ENCODE measurements at places on chromosomes 6 and 20.

DNA sequence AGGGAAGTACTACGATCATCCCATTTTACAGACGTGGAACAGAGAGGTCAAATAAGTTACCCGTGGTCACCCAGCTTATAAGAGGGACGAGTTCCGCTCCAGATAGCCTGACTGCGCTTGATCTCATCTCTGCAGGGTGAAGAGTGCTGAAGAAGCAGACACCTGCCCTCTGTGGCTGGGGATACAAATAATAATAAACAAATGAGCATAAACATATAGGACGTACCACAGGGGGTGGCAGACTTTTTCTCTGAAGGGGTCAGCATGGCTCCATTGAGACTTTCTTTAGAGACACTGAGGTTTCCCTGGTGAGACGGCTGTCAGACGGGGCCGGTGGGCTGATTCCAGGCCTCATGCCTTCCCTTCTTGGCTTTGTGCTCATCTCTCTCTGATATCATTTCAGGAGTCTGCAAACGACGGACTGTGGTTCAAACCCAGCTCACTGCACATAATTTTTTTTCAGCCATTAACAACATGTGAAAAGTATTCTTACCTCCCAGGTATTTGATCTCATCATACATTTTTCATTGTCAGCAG lies 47.1 kb downstream of the IRF4 start:
- DNase-seq = no peak

DNA sequence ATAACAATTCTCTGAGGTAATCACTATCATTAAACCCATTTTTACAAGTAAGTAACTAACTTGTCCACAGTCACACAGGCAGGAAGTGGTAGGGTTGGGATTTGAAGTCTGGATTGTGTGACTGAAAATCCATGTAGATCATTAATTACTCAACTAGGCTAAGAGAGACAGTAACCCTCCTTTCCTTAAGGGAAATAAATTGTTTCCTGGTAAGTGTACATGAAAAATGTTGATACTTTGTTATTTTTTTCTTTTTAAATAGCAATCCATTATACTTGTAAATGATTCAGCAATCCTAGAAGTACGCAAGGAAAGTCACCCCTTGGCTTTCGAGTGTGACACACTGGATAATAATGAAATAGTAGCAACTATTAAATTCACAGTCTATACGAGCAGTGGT lies 11.6 kb downstream of the SPACA1 start:
- DNase-seq = peak; percentile 9

- DNase-seq = no peak
These were observed 65.2 kb upstream of the PIM1 start for GRCh38 chr6:37104824-37105147.

DNA sequence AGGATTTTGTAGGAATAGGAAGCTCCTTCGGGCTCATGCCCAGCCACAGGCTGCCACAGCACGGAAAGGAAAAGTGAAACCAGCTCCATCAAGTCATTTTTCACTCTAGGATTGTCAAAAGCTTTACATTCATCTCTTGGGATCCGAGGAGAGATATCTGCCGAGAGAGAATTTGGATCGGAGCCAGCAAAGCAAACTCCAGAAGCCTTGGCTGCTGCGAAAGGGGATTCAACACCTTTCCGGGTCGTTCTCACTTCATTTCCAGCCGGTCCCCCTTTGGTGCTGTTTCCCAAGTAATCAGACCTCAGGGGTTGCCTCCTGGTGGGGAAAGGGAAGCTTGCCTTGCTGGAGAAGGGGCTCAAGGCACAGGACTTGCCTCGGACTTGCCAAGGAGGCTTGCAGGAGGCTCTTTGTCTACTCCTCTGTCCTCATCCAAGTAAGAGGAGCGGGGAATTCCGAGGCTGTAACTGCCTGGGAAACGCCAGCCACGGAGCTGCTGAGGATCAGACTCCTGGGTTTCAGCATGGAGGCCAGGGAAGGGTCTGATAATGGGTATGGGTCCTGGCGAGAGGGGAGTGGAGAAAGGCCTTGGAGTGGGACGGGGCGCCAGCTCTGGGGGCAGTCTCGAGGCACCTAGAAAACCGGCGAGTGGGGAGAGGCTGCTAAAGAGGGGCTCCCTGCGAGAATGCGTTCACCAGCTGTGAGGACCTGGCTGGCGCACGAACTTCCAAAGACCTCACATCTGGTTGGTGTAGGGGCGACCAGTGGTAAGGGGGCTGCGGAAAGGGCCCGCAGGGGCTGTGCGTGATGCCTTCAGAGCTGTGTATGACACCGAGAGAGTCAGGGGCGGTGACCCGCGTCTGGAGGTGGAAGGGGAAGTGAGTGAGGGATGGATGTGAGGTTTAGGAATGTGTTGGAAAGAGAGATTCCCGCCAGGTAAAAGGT lies 702 bp downstream of the ETV7 start:
- DNase-seq = peak; percentile 68

DNA sequence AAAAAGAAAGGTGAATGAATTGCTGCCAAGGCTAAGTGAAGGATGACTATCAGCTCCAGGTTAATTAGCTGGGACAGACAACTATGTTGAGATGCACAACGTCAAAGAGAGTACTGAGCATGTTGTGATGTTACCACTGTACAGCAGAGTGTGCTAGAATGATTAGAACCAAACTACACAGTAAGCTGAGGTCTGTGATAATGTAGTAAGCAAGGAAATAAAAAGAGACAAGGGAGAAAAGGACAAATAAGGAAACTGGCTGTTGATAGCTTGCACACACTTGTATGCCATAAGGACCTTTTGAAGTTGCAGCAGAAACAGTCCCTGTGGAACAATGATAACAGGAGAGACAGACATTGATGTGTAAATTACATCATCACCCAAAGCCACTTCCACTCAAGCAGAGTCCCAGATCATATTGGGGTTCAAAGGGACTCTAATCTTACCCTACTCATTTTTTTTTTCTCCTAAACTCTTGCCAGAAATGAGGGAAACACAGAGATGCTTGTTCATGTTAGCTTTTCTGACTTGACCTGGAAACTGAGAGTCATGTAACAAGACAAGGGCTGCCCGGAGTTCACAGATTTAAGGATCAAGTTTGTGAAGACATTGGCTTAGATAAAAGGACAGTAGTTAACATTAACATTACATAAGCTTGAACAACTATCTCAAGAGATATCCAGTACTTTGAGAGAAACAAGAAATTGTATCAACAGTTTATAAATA lies 189.9 kb downstream of the CENPW start:
- peak; percentile 5 for DNase-seq

GRCh38 chr6:37648465-37649330 lies 49.0 kb downstream of the MDGA1 start:
- no peak for DNase-seq

DNA sequence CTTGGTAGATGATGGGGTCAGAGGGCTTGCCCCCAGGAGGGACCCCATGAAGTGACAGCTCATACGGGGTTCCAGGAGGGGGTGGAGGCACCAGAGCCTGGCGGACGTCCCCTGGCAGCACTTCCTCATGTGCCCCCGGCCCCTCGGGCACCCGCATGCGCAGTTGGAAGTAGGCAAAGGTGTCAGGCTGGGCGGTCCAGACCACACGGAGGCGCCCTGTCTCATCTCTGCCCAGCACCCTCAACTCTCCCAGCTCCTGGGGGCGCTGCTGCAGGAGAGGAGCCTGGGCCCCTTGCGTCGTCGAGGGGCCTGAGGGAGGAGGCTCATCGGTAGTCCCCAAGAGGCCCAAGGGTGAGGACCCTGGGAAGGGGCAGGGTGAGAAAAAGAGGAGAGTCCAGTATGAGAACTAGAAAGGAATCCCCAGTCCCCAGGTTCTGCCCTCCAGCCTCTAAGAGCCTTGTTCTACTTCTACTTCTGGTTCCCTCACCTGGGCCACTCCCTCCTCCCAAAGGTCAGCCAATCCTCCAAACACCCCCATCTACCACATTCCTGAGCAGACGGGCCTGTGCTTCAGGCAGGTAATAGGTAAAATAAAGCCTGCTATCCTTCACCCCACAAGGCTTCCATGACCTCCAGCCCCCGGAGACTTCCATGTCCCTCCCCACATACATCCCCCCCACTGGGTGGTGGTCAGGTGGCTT lies 23.2 kb downstream of the TNXB start:
- DNase-seq = no peak

DNA sequence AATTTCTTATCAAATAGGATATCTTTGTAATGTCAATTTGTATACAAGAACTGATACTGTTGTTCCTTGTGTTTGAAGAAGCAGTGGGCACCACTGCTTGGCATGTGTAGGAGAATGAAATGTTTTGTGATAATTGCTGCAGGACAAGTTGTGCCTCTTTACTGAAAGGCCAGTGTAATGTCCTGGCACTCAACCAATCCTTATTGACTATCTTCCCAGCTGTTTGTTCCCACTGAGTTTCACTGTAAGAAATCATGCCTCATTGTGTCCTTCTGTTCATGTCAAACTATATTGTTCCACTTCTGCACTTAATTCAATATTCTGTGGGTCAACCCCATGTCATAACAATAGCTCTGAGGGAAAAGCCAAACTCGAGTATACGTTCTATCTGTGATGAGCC lies 136.1 kb upstream of the FAM83B start:
- no peak for DNase-seq

DNA sequence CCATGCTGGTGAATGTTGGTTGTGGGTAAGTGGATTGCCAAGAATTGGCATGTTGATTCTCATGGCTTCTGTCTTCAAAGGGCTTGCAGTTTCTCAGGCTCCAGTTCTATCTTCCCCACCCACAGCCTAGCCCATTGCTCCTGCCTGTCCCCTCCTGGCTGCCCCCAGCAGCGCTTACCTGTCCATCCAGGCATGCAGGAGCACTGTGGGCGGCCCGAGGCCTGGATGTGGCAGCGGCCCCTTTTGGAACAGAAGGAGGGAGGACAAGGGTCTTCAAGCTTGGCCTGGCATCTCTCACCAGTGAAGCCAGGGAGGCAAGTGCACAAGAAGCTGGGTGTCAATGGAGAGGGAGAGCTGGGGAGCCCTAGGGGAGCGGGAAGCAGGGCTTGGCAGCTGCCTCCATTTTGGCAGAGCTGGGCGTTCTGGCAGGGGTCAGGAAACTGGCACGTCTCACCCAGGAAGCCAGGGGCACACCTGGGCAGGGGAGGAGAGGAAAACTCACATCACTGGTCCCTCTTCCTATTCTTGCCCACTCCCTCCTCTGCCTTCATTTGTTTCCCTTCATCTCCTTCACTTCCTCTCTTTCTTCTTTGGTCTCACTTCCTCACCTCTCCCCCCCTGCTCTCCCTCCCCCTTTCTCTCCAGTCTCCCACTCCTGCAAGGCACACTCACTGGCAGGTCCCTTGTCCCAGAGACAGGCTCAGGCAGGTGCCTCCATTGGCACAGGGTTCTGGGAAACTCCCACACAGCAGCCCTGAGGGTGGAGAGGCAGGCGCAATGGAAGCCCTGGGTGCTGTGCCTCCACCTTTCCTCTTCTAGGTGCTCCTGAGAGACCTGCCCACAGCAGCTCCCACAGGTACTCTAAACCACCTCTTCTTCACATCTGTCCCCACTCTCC lies 1.3 kb downstream of the NOTCH4 start:
- no peak for DNase-seq

DNA sequence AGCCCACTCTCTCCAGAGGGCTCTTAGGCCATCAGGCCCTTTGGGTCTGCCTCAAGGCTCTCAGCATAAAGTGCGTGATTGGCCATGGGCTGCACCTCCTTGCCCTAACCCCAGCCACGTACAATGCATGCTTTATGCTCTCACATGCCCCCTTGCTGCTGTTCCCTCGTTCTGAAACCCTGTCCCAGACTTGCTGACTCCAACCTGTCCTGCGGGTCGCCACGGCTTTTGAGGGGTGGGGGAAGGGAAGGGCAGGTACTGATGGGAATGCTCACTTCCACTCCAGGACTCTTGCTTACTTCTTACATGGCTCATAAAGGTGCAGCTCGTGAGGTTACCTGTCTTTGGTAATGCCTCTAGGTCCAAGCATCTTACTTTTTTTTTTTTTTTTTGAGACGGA lies 6.0 kb downstream of the ARMC12 start:
- DNase-seq = no peak

GRCh38 chr6:134406311-134406710 lies 88.4 kb upstream of the SGK1 start:
- DNase-seq = no peak

- no peak for DNase-seq
These were observed 47.5 kb downstream of the FOXC1 start for GRCh38 chr6:1657116-1657770.

- no peak for DNase-seq
These were observed 115.9 kb upstream of the NAA20 start for GRCh38 chr20:19901226-19901625.

- no peak for DNase-seq
These were observed 55.0 kb downstream of the QKI start for GRCh38 chr6:163469459-163469985.

Data from EH (cell line).